Memory B cell (primary cell): ENCODE measurements at places on chromosomes 5 and 9.

DNA sequence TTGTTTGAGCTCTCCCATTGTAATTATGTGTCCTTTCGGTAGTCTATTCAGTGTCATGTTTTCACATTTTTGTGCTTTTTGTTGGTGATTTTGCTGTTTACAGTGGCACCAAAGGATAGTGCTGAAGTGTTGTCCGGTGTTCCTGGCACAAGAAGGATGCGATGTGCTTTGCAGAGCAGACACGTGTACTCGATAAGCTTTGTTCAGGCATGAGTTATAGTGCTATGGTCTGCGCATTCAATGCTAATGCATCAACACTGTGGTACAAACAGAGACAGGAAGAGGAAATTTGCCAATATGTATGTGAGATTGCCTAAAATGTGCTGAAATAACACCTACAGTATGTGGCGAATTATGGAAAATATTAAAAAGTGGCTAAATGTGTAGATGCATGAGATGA lies 913.4 kb upstream of the ACO1 start:
- no peak for DNase-seq

GRCh38 chr5:25974451-25974850 lies 1063.9 kb downstream of the CDH9 start:
- DNase-seq, result no peak

- DNase-seq, result no peak
Observed at GRCh38 chr5:123783421-123783820, 271.4 kb downstream of the CSNK1G3 start.

- DNase-seq, result no peak
Observed at GRCh38 chr5:3102531-3102930, 351.1 kb upstream of the IRX2 start.

GRCh38 chr5:60056191-60056590 lies 162.7 kb upstream of the PDE4D start:
- no peak for DNase-seq

GRCh38 chr5:113510836-113511451 lies 2.5 kb upstream of the YTHDC2 start:
- DNase-seq, result no peak

DNA sequence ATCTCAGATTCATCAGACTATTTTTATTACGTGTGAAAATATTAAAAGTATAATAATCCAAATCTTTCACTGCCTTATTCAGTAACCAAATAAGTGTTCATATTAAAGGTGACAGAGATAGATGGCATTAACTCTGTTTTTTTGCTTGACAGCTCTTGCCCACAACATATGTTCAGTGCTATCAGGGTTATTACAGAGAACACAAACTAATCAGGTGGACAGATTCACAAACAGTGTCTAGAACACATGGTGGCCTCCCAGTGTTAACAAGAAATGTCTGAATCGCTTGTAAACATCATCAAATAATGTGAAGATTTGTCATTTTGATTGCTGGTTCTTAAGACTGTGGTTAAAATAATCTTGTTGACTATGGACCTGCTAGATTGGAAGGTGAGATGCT lies 609.1 kb upstream of the GRAMD2B start:
- DNase-seq, result no peak

GRCh38 chr5:54533541-54534190 lies 16.1 kb downstream of the SNX18 start:
- no peak for DNase-seq

DNA sequence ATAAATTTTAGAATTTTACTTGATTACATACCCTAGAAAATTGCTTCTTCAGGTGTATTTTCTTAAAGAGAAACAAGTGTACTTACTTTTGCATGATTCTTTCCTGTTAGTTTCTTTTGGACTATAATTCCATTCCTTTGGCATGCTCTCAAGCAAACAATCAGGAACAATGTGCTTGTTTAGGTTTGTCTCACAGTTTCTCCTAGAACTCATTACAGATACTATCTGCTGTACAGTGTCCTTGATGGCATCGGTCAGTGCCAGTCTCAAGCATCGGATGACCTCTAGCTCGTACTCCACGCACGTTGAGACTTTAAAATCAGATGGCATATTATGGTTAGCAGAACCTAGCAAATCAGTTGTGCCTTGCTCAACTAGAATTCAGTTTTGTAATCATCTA lies 214.9 kb downstream of the KIAA0825 start:
- DNase-seq, result no peak

GRCh38 chr9:133144142-133144903 lies 19.4 kb downstream of the GBGT1 start:
- peak; percentile 95 for DNase-seq

DNA sequence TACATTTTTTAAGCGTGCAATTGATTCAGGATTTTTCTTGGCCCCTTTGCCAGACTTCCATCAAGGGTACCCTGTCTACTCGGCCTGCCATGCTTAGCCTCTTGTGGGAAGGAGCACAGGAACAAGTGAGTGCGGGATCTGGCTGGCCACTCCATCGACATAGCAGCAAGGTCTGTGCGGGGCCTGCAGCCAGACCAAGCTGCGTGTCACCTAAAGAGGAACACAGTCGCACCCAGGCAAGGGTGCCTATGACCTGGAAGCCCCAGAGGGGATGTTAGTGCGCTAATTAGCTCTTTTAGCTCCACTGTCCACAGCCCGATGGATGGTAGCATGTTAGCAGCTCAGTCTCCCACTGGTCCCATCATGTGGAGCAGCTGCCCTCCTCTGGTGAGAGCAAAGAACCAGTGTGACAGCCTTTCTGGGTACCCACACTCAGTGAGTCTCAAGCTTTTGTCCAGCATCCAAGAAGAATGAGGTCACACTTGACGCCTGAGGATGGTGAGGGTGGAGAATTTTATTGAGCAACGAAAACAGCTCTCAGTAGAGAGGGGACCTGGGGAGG lies 38.7 kb downstream of the FTMT start:
- no peak for DNase-seq

DNA sequence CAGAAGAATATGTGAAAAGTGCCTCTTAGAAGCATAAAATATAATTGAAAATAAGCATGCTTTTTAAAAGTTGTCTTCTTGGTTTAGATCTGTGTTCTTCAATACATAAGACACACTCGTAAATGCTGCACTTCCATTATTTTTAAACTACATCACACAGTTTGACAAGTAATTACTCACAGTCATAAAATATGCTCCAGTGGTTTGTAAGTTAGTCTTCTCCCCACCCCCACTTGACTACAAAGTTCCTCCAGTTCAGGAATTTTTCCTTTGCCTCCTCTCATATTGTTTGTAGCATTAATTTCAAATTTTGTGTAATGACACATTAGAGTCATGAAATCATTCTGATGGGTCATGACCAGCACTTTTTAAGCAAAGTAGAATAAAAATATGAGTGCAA lies 60.3 kb upstream of the PTGER4 start:
- DNase-seq, result no peak

GRCh38 chr5:168317521-168318147 lies 26.2 kb downstream of the WWC1 start:
- DNase-seq, result no peak

DNA sequence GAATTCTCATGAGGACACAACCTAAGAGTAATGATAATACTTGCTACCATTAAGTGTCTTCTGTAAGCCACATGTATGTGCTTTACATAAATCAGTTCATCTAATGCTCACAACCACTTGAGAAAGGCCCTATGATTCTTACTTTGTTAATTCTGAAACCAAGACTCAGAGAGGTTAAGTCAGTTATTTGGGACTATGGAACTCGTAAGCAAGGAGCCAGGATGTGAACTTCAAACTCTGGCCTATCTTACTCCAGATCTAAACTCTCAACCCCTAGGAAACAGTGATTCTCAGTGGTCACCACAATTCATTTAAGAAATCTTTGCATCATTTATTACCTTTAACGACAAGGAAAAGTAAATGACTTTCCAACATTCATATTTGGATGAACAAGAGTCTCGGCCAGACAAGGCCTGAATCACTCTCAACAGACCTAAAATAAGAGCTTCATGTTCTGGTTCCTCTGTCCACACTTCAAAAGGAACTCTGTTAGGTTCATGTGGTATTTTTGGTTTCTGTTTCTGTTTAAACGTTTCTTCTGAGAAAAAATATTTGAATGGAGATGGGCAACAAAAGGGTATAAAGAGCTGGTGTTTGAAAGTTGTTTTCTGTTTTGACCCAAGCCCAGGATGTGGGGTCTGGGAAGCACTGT lies 104.8 kb downstream of the LPAR1 start:
- DNase-seq, result no peak

- DNase-seq, result no peak
Observed at GRCh38 chr5:168076561-168076991, 214.9 kb upstream of the WWC1 start.

GRCh38 chr5:143037071-143037470 lies 266.9 kb downstream of the ARHGAP26 start:
- no peak for DNase-seq

DNA sequence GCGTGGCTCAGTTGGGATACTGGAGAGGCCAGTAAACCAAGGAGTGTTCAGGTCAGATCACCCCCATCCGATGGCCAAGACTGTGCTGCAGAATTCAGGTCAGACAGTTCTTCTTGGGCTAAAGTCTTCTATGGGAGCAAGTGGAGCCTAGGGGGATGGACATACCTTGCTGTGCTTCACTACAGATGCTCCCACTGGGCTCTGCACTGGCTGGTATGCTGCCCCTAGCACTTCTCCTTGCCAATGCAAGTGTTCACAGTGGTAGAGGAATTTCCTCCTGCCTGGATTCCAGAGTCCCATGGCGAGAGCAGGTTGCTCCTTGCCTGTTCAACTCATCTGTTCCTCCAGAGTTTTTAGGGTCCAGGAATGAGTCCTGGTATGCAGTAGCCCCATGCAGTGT lies 134.2 kb upstream of the EDIL3 start:
- no peak for DNase-seq

GRCh38 chr5:84602371-84602771 lies 217.7 kb upstream of the EDIL3 start:
- DNase-seq, result no peak

DNA sequence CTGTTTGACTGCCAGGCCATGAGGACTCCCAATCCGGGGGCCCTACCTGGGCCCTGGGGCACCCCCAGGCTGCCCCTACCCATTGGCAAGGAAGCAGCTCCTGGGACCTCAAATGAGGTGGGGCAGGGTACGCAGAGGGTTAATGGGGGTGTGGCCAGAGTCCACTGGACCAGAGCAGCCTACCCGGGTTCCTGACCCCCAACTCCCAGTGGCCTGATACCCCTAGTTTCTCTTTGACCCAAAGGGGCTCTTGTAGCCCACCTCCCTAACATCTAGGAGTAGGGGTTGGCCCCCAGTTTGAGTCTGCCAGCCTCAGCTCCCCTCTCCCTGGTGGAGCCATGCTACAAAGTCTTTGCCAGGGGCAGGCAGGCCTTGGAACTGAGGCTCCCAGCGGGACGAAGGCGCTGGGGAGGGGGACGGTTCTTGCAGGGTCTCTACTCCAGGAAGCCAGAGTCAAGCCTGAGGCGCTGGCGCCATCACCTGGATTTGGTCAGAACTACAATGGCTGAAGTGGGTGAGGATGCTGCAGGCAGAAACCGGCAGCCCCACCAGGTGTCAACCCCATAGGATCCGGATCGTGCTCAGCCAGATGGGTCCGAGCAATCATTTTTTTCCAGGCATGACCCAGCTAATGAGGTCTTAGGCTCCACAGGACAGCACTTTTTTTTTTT lies 8.4 kb upstream of the CERCAM start:
- DNase-seq, result no peak

DNA sequence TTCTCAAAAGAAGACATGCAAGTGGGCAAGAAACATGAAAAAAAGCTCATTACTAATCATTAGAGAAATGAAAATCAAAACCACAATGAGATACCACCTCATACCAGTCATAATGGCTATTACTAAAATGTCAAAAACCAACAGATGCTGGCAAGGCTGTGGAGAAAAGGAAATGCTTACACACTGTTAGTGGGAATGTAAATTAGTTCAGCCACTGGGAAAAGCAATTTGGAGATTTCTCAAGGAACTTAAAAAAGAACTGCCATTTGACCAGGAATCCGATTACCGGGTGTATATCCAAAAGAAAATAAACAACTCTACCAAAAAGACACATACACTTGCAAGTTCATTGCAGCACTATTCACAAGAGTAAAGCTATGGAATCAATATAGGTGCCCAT lies 595.4 kb upstream of the RIOK2 start:
- no peak for DNase-seq

GRCh38 chr5:8516356-8516755 lies 647.4 kb downstream of the MTRR start:
- DNase-seq, result no peak

- DNase-seq, result no peak
Observed at GRCh38 chr5:161498531-161498930, 48.0 kb downstream of the GABRB2 start.

- no peak for DNase-seq
Observed at GRCh38 chr5:125236981-125237380, 490.5 kb upstream of the ZNF608 start.

- no peak for DNase-seq
Observed at GRCh38 chr9:124399323-124399967, 15.8 kb downstream of the PSMB7 start.

GRCh38 chr5:1779021-1779680 lies 20.5 kb downstream of the MRPL36 start:
- no peak for DNase-seq

DNA sequence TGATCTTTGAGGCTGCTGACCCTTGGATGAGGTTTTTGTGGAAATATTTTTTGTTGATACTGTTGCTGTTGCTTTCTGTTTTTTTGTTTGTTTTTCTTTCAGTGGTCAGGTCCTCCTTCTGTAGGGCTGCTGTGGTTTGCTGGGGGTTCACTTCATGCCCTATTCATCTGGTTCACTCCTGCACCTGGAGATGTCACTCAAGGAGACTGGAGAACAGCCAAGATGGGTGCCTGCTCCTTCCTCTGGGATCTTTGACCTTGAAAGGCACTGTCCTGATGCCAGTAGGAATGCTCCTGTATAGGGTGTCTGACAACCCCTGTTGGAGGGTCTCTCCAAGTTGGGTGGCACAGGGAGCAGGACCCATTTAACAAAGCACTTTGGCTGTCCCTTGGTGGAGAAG lies 67.0 kb upstream of the ACTBL2 start:
- no peak for DNase-seq

GRCh38 chr5:81207009-81207408 lies 26.1 kb upstream of the CKMT2 start:
- no peak for DNase-seq

DNA sequence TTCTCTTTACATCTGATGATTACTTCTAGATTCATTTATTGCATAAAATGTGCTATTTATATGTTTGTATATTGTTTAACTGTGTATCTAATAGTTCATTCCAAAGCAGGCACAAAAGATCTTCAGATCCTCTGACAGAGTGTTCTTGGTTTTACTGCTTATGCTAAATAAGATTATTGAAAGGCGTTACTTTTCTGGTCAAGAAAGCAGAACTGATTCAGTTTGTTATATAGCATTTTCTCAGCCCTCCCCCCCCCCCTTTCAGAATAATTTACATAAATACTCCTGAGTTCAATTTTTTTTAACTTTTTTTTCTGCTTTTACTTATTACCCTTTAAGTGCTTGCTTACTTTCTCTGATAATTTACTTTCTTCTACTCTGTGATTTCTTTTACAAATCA lies 15.4 kb downstream of the CDC42SE2 start:
- no peak for DNase-seq

GRCh38 chr9:87696641-87697040 lies 29.3 kb upstream of the CTSL start:
- DNase-seq, result no peak
